ENCODE measurements at places on chromosomes 13 and 19. TPM values are rescaled to one million over a fixed set of nuclear protein-coding genes. Genes with fewer than 3 reads are reported as not detected.

DNA sequence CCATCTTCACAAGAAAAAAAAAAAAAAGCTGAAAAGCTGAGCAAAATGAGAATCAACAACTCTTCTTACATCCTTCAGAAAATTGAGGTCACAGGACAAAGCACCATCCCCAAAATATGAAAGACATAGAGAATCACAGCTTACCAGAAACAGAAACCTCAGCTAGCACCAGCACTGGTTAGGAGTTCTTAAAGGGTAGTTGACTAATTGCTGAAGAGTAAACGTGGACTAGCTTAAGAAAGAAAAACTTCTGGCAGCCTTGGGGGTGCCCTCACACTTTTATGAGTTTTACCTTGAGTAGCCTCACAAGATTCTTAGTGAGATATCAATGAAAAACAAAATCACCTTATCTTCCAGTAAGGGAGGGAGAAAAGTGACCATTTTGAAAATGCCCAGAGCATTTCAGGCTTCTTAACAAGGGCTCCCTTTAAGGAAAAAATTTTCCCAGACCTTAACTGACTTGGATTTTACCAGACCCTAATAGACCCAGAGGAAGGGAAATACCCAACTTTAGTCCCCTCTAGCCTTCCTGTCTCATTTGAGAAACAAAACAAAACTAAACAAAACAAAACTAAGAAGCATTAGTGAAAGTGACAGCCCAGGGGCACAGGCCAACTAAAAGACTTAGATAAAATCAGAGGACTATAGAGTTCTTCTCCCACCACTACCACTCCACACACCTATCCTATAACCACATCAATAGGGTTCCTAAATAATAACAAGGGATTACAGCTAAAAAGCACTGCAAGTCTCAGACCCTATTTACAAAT is 888.6 kb downstream of the DIAPH3 start:
- DNase-seq, result peak; percentile 7

The DGKH gene
- 15.2 TPM for total RNA-seq

GRCh38 chr13:110630566-110631119 is 15.3 kb downstream of the NAXD start:
- DNase-seq, result no peak

DNA sequence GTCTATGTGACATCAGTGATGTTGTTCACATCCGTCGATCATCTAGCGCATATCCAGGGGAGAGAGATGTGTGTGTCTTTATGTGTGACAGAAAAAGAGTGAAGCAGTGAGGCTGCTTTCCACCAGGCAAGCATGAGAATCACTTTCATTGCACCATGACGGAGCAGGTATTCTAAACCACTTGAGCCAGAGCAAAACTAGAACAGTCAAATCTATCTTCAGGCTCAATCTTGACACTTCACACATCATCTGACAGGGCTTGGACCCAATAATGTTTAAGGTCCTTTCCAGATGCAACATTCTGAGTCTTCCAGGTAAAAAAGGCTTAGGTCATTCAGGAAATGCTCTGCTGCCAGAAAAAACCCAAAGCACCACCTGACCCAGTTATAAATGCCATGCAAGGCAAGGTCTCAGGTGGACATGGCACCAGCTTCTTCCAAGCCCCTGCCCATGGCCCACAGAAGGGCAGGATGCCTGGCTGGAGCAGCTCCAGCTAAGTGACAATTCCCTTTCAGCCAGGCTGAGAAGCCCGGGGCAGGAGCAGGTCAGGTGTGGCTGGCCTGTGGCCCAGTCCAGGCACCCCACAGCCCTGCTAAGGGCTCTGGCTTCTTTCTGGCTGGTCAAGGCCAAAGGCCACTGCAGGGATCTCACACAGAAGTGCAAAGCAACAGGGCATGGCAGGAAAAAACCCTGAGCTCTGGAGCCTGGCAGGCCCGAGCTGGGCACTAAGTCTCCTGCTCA is 5.0 kb downstream of the ELAVL1 start:
- no peak for DNase-seq

DNA sequence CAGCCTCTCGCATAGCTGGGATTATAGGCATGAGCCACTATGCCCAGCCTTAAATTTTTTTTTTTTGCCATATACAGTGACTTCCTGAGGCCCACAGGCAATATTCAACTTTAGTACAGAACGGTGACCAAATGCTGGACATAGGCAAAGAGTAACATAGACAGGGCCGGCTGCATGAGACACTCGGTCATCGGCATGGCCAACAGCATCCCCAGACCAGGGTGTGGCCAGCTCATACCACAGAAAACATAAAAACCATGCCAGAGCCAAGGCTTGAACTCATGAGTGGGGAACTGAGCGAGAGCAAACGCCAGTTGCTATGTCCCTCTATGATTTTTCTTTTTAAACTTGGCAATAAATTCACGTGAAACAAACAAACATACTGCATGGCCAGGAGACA is 17.0 kb downstream of the KANK2 start:
- no peak for DNase-seq

The MAN2B1 gene
- total RNA-seq, result 209 TPM

GRCh38 chr13:53683608-53684007 is 655.0 kb downstream of the OLFM4 start:
- DNase-seq, result no peak

- DNase-seq, result peak; percentile 91
Measured at GRCh38 chr19:17125062-17125727, 49.6 kb downstream of the MYO9B start.

DNA sequence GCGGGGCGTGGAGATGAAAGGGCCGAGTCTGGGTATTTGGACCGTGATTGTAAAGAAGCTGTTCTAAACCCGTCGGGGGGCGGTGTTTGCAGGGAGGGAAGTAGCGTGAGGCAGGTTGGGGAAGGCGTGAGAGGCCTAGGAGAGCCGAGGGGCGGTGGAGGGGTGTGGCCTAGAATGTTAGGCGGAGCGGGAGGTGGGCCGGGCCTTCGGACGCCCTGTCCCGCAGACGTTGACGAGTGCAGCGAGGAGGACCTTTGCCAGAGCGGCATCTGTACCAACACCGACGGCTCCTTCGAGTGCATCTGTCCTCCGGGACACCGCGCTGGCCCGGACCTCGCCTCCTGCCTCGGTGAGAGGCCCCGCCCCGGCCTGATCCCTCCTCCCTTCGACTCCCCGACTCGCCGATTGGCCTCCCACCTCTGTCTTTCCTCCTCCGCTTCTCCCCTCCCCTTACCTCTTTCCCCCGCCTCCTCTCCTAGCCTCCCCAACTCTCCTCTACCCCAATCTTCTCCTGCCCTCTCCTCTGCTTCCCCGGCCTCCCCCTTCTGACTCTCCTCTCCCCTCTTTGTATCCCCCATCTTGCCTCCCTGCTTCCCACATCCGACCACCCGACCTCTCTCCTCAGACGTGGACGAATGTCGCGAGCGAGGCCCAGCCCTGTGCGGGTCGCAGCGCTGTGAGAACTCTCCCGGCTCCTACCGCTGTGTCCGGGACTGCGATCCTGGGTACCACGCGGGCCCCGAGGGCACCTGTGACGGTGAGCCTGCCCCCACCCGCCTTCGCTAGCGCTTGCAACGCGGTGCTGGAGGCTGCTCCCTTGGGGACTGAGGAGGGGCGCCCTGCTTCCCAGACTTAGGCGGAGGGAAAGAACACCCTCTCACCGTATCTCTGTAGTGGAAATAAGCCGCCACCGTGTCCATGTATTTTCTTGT is 12.8 kb downstream of the LTBP4 start:
- peak; percentile 57 for DNase-seq

- no peak for DNase-seq
Measured at GRCh38 chr13:98559169-98559568, 17.7 kb downstream of the STK24 start.

The FUT1 gene
- not detected for total RNA-seq

GRCh38 chr19:35135389-35135909 is 590 bp upstream of the LGI4 start:
- DNase-seq, result no peak

DNA sequence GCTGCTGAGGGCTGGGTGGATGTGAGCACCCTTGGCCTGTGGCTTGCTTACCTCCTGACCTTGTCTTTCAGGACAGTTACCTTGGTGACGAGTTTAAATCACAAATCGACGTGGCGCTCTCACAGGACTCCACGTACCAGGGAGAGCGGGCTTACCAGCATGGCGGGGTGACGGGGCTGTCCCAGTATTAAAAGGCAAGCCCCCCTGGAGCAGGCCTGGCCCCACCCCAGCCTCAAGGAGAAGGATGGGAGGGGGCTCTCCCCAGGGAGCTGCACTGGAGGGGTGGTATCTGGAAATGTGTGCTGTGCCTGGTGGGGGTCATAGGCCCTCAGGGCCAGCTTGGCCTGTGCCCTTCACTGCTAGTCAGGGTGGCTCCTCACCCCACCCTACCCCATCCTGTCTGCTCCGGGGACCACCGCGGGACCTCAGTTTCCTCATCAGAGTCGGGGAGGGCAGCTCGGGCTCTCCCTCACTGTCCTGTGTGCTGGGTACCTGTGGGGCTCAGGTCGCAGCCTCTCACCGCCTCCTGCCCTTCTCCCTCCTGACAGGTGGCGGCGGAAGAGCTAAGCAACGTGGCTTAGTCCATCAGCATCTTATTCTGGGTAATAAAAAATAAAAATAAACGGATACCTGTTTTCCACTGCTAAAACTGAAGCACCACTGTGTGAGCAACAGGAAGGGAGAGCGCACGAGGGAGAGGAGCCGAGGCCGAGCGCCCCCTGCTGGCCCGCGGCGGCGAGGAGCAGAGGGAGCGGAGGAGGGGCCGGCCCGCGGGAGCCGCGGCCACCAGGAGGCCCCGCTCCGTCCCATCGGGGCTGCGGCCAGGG is 29.8 kb downstream of the CERS1 start:
- DNase-seq, result no peak

The CPAMD8 gene
- total RNA-seq, result 0.13 TPM

DNA sequence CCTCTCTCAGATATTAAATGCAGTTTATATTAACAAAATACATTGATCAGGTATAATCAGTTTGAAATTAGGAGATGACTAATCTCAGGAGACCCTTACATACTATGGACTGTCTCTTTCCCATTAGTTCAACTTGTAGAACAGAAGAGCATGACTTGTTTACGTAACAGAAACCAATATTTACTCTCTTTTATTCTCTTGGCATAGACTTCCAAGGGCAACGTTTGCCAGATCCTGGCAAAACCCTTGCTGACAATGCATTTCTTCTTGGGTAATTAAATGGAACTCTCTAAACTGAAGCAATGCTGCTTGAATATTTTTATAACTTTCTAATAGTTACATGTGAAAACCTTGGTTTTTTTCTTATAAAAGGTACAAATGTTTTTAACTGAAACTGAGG is 68.3 kb upstream of the MYO16 start:
- DNase-seq, result no peak

The SPRY2 gene
- total RNA-seq, result 19.5 TPM

GRCh38 chr19:49125025-49125731 is 5.8 kb downstream of the PPFIA3 start:
- DNase-seq, result no peak

DNA sequence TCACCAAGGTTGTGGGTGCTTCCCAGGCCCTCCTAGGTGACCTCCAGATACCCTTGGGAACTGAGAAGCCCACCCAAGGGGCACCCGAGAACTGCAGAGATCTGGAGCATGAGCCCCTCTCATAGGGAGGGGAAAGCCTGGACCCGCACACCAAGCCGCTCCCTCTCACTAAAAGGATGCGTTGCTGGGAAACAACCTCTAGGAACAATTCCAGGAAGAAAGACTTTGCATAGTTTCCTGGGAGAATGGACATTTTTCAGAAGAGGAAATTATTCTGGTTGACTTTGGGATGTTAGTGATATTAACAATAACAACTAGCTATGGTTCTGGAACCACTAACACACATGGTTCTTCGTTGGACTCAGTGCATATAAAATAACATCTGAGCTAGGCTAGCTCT is 64.6 kb downstream of the SLC7A1 start:
- DNase-seq, result no peak

- DNase-seq, result no peak
Measured at GRCh38 chr13:60627071-60627686, 230.2 kb downstream of the TDRD3 start.

DNA sequence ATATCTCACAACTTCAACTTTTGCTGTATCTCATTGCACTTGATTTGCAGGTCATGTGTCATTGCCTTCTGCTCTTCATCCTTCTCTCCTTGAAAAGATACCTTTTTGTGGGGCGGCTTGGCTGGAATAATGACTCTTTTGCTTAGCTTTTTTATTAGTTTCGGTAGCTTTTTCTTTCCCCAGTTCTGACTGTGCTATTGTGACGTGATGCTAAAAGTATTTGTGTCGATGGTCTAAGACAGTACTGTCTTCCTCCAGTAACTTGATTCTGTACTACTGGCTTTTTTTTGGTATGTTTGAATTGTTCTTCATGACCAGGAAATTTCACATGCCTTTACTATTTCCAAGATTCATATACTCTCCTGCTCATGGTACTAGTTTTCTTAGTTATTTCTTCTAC is 63.1 kb downstream of the SLITRK1 start:
- DNase-seq, result no peak

GRCh38 chr19:42191855-42192254 is 25.6 kb downstream of the DEDD2 start:
- no peak for DNase-seq

DNA sequence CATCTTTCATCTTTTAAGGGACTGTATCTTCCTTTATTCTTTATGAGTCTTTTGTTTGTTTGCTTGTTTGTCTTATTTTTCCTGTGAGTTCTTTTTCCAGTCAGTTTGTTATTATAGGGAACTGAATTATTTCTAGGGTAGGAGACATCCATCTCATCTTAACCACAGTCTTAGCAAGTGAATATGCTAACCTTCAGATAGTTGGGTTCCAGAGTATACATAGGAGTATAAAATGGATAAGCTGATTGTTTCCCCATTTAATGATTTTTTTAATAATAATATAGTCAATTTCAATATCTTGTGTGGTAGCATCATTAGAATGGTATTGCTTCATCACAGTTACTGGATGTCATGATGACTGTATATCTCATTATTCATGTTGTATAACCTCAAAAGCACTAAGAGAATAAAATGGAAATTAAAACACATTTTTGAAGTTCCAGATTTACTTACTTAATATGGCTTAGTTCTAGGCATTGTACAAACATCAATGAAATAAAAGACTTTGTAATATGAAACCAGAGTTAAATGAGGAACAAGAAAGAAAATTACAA is 33.0 kb downstream of the GPC6 start:
- DNase-seq, result no peak

The KLK8 gene
- total RNA-seq, result not detected

DNA sequence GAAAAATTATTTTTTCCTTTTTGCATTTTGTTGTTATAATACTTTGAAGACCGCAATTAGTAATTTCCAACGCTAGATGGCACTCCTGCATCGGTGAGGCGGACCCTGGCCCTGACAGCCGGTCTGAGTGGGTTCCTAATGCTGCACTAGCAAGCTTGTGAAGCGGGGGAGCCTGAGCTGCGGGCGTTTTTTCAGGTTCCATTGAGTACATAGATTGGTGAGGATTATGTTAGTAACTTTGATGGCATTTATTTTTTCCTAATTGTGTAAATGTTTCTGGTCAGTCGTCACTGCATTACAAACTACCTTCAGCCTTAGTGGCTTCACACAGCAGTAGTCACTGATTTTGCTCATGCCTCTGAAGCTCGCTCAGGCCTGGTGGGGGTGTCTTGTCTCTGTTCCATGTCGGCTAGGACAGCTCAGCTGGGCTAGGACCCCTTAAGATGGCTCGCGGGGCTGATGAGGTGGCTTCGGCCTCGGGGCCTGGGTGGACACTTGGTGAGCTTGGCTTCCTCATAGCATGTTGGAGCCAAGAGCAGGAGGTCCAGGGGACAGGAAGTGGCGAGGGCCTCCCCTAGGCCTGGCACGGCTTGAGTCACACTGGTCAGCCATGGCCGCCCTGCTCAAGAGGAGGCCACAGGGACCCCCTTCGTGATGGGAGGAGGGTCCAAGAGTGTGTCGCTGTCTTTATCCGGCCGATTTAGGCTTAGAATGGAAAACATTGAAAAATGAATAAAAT is 25.0 kb downstream of the ERCC5 start:
- DNase-seq, result no peak
